ENCODE measurements at places on chromosomes 12 and 14.

- no peak for DNase-seq
Observed at GRCh38 chr14:61803755-61804154, 41.5 kb downstream of the SNAPC1 start.

DNA sequence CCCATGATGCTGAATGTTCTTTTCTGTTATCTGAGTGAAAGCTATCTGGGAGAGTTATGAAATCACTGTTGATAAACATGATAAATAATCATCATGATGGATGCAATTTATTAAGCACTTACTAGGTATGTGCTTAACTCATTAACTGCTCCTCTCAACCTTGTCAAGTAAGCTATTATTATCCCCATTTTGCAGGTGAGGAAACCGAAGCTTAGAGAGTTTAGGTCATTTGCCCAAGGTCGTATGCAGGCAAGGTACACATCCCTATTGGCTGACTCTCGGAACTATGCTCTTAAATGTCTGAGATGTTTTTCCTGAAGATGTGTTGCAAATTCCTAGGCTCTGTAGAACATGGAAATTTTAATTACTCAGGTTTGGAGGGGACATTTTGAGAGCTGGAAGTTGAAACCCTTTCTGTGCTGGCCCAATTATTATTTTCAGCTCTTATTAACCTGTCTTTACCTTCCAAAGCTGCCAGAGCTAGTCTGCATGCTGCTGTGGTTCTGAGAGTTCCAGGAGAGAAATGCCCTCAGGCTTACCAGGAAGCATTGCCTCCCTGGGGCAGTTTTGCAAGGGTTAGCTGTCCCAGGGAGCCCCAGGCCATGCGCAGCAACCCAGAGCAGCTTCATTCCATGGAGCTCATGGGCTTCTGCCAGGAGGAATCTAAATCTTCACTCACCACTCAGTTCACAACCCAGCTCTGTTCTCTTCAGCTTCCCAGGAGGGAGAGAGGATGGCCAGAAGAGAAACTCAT is 55.6 kb upstream of the OAS1 start:
- DNase-seq, result no peak

- no peak for DNase-seq
Observed at GRCh38 chr12:25970082-25970481, 11.6 kb downstream of the RASSF8 start.

DNA sequence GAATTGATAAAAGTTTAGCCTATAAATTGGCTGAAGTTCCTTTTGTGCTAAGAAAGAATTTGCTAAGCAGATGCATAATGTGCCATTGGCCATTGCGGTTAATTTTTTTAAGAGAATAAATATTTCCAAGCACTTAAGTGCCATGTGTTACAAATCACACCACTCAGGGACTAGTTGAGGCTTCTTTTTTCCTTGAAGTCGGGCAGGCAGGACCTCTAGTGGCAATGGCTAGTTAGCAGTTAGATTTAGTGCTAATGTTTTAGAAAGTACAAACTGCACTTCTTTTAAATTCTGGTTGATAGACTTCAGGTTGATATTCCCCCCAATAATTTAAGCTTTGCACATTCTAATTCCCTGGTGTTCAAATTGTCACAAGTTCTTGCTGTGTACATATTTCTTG is 294.3 kb downstream of the APAF1 start:
- DNase-seq, result peak; percentile 53

- no peak for DNase-seq
Observed at GRCh38 chr12:110856542-110856941, 9.8 kb downstream of the CCDC63 start.

GRCh38 chr14:22497671-22498093 is 91.3 kb downstream of the DAD1 start:
- DNase-seq, result no peak

DNA sequence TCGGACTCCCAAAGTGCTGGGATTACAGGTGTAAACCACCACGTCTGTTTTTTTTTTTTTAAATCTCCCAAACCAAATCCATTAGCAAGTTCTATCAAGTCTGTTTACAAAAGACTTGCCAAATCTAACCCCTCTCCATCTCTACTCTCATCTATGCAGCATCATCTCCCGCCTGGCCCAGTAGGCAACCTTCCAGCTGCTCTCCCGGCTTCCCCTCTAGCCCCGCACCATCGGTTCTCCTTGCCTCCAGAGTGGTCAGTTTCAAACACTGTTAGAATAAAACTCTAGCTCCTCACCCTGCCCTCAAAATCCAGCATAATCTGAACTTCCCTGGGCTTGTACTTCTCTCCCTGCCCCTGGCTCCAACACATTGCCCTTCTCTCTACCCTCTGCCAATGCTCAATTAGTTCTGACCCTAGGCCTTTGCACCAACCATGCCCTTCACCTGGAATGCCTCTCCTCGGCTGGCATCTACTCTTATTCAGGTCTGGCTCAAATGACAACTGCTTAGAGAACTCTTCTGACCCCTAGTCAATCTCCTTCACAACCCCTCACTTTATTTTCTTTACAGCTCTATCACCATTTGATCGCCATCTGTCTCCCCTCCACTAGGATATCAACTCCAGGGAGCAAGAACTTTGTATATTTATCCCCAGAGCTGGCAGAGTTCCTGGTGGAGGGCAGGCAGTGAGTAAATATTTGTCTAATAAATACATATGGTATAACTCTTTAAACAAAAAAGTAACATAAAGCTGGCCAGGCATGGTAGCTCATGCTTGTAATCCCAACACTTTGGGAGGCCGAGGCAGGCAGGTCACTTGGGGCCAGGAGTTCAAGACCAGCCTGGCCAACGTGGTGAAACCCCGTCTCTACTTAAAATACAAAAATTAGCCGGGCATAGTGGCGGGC is 4.9 kb downstream of the WSB2 start:
- no peak for DNase-seq

DNA sequence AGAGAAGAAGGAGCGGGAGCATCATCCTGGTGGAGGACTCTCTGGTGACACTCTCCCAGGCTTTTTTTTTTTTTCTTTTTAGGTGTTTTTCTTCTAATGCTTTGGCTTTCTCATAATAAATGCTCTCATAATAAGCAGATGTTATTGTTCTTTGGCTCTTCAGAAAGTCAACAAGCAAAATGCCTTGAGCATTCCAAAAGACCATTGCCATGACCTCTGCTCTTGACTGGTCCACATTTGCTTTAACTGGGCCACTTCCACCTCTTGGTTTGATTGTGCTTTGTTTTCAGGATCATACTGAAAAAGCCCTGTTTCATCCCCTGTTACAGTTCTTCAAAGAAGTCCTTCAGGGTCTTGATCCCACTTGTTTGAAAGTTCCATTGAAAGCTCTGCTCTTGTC is 36.9 kb downstream of the CRACR2A start:
- DNase-seq, result no peak

- no peak for DNase-seq
Observed at GRCh38 chr14:104085889-104086201, 345 bp downstream of the ASPG start.

GRCh38 chr14:79899610-79900009 is 311.7 kb downstream of the DIO2 start:
- no peak for DNase-seq

GRCh38 chr12:20011200-20011599 is 357.1 kb upstream of the PDE3A start:
- peak; percentile 19 for DNase-seq

GRCh38 chr12:6899837-6900519 is 4.6 kb upstream of the LRRC23 start:
- DNase-seq, result peak; percentile 82

DNA sequence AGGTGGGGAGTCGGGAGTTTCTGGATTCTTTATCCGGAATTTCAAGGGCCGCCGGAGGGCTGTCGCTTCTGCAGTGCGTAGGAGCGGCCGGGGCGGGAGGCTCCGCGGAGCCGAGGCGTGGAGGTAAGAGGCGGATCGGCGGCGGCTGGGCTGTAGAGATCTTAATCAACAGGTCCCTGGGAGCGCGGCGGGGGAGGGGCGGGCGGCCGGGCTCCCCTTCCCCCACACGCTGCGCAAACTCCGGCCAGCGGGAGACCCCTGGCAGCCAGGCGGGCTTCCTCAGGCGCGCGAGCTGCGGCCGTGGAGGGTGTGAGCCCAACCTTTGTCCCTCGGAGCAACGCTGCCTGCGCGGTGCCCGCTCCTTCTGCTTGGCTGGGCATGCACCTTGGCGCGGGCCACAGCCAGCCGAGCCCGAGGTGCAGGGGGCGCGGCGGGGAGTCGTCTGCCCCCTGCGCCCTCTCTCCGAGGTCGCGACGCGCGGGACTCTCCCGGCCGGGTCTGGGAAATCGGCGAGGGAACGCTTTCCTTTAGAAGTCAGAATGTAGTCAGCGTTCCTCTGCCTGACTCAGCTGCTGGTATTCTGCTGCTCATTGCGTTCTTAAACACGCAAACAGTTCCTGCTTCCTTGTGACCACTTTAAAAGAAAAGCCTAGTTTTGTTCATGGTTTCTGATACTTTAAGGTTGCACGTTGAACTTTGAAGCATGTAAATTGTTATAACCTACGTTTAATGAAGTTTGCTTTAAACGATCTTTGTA is at the start of gene PALS1:
Gene PALS1 (plus strand): TSS at position 25 of the 757 bp plus-strand sequence. CDS start 37,736 bp downstream, outside the sequence.
- DNase-seq, result no peak

- DNase-seq, result no peak
Observed at GRCh38 chr12:14275111-14275510, 90.4 kb upstream of the ATF7IP start.

GRCh38 chr12:96219700-96220206 is 25.6 kb downstream of the ELK3 start:
- DNase-seq, result no peak

- DNase-seq, result no peak
Observed at GRCh38 chr12:110698171-110698902, 9.4 kb upstream of the HVCN1 start.

DNA sequence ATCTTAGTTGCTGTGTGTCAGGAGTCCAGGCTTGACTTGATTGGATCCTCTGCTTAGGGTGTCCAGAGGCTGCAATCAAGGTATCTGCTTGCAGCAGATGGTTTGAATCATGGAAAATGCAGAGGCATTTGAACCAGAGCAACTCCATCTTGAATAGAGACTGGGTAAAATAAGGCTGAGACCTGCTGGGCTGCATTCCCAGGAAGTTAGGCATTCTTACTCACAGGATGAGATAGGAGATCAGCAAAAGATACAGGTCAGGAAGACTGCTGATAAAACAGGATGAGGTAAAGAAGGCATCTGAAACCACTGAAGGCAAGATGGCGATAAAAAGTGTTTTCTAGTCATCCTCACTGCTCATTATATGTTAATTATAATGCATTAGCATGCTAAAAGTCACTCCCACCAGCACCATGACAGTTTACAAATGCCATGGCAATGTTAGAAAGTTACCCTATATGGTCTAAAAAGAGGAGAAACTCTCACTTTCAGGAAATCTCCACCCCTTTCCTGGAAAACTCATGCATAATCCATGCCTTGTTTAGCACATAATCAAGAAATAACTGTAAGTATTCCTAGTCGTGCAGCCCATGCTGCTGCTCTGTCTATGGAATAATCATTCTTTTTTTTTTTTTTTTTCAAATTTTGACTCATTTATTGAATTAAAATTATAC is 218.3 kb upstream of the CPNE8 start:
- DNase-seq, result no peak

DNA sequence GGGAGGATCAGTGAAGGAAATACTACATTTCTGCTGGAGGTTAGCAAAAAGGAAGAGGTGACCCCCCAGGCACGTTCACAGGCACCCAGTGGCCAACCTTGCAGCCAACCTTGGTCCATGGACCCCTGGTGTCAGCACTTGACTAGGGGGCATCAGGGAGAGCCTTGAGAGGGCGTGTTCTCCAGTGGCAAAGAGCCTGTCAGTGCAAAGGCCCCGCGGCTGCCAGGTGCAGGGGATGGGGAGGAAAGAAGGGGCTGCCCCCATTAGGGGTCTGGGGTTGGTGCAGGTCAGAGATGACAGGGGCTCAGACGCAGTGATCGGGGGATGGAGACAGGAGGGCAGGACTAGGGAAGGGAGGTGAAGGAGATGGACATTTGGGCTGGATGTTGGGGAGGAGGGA is 22.7 kb upstream of the ULK1 start:
- DNase-seq, result no peak

GRCh38 chr12:56833780-56834179 is 70.7 kb downstream of the HSD17B6 start:
- no peak for DNase-seq

DNA sequence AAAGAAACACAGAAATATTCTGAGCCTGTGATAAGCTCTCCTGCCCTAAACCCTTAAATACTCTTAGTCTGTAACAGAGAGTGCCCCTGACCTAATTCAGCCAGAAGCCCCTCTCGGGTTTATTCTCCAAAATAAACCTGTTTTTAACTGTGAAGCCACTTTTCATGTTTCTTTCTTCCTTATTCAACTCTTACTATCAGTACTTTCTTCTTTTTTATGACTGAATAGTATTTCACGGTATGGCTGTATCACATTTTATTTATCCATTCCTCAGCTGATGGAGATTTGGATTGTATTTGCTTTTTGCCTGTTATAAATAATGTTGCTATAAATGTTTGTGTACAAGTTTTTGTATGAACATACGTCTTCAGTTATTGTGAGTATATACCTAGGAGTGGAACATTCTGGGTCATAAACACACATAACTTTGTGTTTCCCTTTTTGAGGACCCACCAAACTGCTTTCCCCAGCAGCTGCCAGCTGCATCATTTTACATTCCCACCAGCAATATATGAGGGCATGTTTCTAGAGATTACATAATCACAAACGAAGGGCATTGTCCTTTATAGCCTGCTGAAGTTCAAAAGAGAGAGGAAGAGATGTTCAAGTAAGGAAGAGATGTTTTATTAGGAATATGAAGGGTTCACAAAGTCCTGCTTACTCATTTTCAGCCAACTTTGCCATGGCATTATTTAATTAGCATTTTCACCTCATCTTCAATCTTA is 199.4 kb upstream of the NUDT4 start:
- DNase-seq, result no peak

GRCh38 chr14:101689039-101689501 is 72.4 kb upstream of the PPP2R5C start:
- DNase-seq, result no peak

DNA sequence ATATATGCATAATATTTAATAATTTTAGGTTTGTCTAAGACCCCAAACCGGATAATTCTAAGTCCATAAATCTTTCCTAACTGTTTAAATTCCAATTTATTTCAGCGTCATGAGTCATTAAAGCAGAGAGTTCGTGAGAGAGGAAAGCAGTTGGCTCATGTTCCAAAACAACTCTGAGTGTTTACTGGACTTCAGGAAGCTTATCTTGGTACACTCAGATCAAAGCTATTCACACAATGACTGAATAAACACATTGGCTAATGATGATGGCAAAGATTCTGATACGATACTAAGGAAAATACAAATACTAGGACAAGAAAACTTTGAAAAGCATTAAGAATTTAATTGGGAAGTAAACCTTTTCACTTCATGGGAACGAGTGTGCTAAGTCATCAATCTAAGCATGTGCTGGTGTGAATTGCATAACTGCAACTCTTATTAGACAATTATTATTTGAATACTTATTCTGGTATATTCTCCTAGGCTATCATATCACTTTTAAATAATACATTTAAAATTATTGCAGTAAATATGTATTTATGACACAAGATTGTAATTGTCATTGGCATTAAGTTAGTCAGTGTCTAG is 34.8 kb upstream of the CLEC14A start:
- DNase-seq, result no peak

GRCh38 chr12:4282892-4283511 is 9.4 kb downstream of the CCND2 start:
- no peak for DNase-seq

GRCh38 chr12:69275471-69275891 is 36.1 kb downstream of the CPSF6 start:
- DNase-seq, result no peak

Measured in spinal cord (tissue), 10 donors.